ENCODE measurements at places on chromosomes 12 and 14. TPM values are rescaled to one million over a fixed set of nuclear protein-coding genes. Genes with fewer than 3 reads are reported as not detected.
A peak's percentile ranks its signal among the peaks of the same experiment; 100 is the strongest.

DNA sequence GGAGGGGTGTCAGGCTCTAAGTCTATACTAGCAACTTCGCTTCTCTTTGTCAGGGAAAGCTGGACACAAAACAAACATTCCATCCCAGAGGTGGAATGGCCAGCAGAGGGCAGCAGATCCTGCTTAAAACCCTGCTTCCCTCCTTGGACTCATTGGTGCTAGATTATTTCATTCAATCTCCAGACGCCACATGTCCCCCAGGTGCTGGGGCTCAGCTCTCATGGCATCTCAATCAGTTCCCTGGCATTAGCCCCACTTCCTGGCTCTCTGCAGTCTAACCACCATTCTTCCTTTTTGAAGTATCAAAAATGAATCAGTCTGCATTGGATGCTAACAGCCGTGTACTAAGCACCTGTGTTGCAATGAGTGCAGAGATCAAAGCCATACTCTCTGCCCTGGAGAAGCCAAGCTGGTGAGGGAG, 8.1 kb upstream of the PPP1R1A start:
- no peak for DNase-seq

DNA sequence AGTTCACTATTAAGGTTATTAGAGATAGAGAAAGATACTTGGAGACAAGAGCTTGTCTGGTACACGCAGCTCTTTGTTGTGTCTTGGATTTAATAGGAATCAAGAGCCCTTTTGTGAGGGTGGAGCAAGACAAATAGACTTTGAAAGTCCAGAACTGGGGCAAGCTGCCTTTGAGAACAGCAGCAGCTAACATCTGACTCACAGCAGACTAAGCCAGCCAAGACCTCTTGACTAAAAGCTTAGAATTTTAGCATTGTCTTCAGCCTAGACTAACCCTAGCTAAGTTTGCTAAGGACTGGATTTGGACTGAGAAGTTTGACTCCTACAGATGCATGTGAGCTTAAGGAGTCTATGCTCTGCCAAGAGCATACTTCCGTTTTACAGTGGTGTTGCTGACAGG, 201.9 kb upstream of the RBM19 start:
- no peak for DNase-seq

SIX6 gene
- total RNA-seq = not detected

- peak; percentile 86 for DNase-seq
These were observed 245.3 kb downstream of the ZFP36L1 start for GRCh38 chr14:68547305-68548193.

Data from posterior vena cava (tissue), 2 donors.